Urothelium cell line (cell line): ENCODE measurements at places on chromosomes 7 and 10.

DNA sequence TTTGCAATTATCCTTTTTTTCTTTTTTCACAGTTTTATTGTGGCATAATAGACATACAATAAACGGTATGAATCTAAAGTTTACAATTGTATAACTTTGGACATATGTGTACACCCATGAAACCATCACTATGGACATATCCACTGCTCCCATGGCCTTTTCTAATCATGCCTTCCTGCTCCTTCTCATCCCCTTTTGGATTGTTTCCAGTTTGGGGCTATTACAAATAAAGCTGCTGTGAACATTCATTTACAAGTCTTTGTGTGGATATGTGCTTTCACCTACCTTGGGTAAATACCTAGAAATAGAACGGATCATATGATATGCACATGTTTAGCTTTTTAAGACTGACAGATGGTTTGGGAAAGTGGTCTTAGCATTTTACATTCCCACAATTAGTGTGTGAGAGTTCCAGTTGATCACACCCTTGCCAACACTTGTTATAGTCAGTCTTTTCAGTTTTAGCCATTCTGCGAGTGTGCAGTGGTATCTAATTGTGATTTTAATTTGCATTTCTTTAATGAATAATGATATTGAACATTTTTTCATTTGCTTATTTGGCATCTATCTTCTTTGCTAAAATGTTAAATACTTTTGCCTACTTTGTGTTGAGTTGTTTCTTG is 120.9 kb upstream of the KAT6B start:
- no peak for DNase-seq

- DNase-seq, result no peak
These were observed 29.7 kb upstream of the CRTAC1 start for GRCh38 chr10:98060079-98060478.

GRCh38 chr7:79425665-79426064 is 27.8 kb downstream of the MAGI2 start:
- DNase-seq, result no peak

DNA sequence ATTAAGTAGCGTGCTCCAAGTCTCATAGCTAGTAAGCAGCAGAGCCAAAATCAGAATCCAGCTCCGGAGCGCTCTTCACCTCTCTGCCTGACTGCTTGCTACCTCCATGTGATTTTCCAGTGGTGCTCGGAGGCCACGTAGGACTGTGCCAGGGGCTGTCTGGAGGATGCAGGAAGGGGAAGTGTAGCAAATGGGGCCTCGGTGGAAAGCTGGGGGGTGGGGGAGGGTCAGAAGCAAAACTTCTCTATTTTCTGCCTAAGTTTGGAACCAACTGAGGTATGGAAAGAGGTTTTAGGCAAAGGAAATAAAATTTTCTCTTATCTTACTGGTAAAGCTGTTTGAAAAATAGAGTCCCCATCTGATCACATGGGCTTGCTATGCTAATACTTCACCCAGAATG is 108.7 kb downstream of the TBXAS1 start:
- DNase-seq, result no peak

DNA sequence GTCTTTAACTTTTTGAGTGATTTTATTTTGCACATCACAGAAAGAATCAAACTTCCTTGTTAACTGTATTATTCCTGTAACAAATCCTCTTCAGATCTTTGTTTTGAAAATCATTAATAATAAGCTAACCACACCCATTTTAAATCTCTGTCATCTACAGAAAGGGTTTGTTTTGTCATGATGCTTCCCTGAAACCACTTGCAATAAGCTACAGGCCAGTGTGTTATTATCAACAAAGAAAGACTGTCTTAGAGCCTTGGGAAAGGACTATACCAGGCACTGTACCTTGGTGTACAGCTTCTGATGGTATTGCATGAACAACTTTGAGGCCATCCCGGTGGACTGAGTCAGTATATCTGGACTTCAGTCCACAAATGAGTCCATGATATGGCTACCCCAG is 145.3 kb upstream of the FAM3C start:
- no peak for DNase-seq

DNA sequence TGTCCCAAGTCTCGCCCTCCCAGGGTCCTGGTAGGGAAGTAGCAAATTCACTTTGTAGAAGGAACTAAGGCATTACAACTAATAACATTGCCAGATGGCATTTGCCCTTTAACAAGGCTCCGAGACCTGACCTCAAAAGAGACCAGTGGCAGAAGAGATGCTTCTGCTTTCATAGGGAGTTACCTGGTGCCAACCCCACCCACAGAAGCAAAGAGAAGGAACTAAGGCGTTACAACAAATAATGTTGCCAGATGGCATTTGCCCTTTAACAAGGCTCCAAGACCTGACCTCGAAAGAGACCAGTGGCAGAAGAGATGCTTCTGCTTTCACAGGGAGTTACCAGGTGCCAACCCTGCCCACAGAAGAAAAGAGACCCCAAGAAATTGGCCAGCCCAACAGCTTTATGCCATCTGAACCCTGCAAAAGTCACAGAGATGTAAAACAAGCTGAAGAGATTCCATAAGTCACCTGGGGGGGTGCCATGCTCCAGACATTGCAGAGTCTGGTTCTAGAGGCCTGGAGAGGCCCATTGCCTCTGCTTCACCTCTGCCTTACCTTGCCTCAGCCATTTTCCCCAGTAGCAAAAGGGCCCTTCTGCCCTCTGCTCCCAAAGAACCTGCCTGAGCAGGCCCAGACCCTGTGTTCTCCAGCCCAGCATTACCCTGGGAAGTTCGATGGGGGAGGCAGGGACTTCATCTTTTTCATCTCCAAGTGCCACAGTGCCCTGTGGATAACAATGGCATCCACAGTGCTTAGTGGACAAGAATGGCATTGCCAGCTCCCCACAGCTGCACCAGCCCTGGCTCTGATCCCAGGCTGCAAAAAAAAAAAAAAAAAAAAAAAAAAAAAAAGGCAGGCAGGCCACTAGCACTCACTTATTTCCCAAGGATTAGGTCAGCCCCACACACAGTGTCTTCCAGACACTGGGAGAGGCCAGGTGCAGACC is 179.5 kb upstream of the PLXNA4 start:
- DNase-seq, result peak; percentile 42

DNA sequence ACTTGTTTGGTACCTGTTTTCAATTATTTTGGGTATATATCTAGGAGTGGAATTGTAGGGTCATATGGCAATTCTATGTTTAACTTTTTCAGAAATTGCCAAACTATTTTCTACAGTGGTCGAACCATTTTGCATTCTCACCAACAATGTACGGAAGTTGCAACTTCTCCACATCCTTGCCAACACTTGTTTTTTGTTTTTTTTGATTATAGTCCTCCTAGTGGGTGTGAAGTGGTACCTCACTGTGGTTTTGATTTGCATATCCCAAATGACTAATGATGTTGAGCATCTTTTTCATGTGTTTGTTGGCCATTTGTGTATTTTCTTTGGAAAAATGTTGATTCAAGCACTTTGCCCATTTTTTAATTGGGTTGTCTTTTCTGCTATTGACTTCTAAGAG is 122.1 kb downstream of the RPS24 start:
- no peak for DNase-seq

- DNase-seq, result peak; percentile 81
These were observed 109.8 kb downstream of the SH3PXD2A start for GRCh38 chr10:103745341-103746247.

- no peak for DNase-seq
These were observed 153.6 kb downstream of the CELF2 start for GRCh38 chr10:11170993-11171851.

GRCh38 chr7:41466760-41467384 is 236.0 kb downstream of the INHBA start:
- no peak for DNase-seq

GRCh38 chr7:22269963-22270362 is 87.0 kb downstream of the RAPGEF5 start:
- DNase-seq, result no peak
